ENCODE measurements at places on chromosomes 5 and 9. TPM values are rescaled to one million over a fixed set of nuclear protein-coding genes. Genes with fewer than 3 reads are reported as not detected.

DNA sequence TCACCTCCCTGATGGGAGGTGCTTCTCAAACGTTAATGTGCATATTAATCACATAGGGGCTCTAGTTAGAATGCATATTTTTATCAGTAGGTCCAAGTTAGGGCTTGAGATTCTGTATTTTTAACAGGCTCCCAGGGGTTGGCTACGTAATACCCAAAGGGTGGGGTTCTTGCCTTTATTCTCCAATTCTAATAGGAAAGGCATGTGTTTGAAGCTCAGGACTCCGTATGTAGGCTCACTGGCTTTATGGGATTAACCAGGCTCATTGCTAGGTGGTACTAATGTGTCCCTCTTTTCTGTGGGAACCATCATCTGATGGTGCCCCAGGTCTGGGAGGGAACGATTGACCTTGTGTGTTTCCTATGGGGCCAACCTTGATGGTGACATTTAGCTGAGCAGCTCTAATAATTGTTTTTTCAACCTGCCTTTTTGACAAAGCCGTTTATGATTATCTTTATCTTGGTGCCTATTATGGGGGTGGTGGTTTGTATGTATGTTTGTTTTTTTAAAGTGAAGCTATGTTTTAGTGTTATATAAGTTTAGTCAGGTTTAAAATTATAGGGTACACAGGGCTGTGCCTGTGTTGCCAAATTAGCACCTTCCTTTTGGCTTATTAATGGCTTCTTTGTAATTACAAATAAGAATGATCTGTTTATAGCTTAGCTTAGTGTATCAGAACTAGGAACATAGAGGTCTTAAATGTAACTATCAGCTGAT lies 20.8 kb downstream of the TJP2 start:
- no peak overlapping the region for H3K4me3 ChIP-seq
- DNase-seq: no peak
- H3K27me3 ChIP-seq: no peaks in the 10 kb centered on the region
- peaks cover 25% of the 10 kb centered on the region for H3K4me1 ChIP-seq

- H3K4me3 ChIP-seq: no peak overlapping the region
- H3K4me1 ChIP-seq: no peaks in the 10 kb centered on the region
- no peaks in the 10 kb centered on the region for H3K36me3 ChIP-seq
- no peak for DNase-seq
- no peaks in the 10 kb centered on the region for H3K27me3 ChIP-seq
- H3K27ac ChIP-seq: no peak overlapping the region
These were observed 23.5 kb downstream of the KCTD16 start for GRCh38 chr5:144194144-144194543.

Gene ELP1
- 14.5 TPM for total RNA-seq

Gene RMI1
- 3.9 TPM for total RNA-seq

Gene GFPT2
- 17.5 TPM for total RNA-seq

Gene DBH
- not detected for total RNA-seq

Data from body of pancreas (tissue), 4 donors.